ENCODE measurements at places on chromosomes 7 and 10.

GRCh38 chr7:32255036-32255435 lies 184.8 kb upstream of the PDE1C start:
- no peak for DNase-seq

GRCh38 chr10:33334805-33335550 lies 511 bp upstream of the NRP1 start:
- peak; percentile 30 for DNase-seq

- DNase-seq: no peak
Observed at GRCh38 chr10:76111986-76112825, 680.8 kb downstream of the LRMDA start.

GRCh38 chr7:157572622-157573021 lies 235.8 kb downstream of the DNAJB6 start:
- no peak for DNase-seq

GRCh38 chr7:45021604-45022296 lies 21.7 kb downstream of the CCM2 start:
- peak; percentile 33 for DNase-seq

DNA sequence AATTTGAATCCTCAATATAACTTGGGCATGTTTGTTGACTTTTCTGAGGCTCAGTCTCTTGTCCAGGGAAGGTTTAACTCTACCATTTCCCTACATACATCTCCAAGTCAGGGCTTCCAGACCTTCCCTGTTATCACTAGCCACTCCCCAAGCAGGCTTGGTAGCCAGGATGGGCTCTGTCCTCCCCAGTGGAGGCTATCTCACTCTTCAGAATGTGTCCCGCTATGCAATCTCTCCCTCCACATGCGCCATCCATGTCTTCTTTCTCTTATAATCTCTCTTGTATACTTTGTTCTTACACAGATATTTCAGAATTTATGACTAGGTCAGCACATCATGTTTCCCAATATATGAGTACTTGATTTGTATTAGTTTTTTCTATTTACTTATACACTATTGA lies 310.4 kb downstream of the HGF start:
- no peak for DNase-seq

GRCh38 chr10:17316488-17317170 lies 88.6 kb downstream of the VIM start:
- DNase-seq: no peak

DNA sequence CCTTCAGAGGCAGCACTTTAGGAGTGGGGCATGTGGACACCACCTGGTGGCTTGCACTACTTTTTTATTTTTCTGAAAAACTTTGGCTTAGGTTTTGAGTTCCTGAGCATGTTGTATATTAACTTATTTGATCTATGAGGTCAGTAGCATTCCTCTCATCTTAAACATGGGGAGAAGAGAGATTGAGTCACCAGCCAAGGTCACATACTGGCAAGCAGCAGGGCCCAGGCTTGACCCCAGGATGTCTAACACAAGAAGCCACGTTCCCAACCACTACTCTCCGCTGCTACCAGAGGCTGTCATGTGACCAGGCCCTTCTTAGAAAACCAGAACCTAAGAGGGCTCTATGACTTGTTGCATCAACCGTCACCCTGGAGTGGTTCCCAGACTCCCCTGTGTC lies 210.3 kb upstream of the GPR26 start:
- no peak for DNase-seq

- no peak for DNase-seq
Observed at GRCh38 chr10:77552252-77552651, 85.4 kb downstream of the KCNMA1 start.

DNA sequence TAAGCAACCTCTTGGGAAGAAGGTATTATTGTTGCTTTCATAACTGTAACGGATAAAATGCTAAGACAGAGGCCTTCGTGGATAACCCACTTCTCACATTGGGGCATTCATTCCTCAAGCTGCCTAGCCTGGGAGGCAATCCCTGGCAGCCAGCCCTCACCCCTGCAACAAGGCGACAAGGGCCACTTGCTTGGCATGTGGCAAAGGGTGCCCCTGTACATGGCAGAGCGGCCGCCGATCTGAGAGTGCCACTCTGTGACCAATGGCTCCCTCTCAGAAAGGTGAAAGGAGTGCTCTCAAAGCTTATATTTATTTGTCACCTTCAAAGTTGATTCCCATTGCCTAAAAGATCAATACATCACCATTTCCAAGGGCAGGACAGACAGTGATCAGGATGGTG lies 31.9 kb downstream of the EBF3 start:
- no peak for DNase-seq

GRCh38 chr7:122315507-122316466 lies 11.2 kb upstream of the FEZF1 start:
- no peak for DNase-seq

GRCh38 chr10:100318207-100318606 lies 11.8 kb downstream of the PKD2L1 start:
- no peak for DNase-seq

DNA sequence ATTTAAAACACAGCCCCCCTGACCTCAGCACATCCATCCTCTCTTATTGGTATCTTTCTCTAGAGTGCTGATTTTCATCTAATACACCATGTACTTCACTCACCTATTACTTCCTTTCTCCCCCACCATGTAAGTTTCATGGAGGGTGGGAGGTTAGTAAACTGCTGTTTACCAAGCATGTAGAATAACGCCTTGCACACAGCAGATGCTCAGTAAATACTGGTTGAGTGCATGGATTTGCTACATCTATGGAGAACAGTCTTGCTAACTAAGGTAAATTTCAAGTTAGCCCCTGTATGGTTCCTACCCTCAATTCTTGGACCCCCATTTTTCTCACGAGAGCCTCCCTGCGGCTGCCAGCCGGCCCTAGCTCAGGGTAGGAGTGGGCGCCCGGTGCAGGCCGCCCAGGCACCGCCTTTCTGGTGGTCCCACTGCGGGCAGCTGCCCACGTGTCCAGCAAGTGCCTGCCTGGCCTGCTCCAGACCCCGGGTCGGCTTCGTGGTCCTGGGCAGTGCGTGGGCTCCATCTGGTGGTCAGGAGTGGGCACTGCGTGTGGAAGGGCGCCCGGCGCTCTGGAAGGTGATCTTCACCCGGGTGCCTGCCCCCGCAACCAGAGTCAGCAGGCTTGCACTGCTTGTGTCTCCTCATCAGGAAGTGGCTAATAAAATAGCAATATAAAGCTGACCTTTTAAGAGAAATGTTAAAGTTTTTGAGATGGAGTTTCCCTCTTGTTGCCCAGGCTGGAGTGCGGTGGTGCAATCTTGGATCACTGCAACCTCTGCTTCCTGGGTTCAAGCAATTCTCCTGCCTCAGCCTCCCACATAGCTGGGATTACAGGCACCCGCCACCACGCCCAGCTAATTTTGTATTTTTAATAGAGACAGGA lies 63.4 kb upstream of the DNAJB6 start:
- peak; percentile 55 for DNase-seq

DNA sequence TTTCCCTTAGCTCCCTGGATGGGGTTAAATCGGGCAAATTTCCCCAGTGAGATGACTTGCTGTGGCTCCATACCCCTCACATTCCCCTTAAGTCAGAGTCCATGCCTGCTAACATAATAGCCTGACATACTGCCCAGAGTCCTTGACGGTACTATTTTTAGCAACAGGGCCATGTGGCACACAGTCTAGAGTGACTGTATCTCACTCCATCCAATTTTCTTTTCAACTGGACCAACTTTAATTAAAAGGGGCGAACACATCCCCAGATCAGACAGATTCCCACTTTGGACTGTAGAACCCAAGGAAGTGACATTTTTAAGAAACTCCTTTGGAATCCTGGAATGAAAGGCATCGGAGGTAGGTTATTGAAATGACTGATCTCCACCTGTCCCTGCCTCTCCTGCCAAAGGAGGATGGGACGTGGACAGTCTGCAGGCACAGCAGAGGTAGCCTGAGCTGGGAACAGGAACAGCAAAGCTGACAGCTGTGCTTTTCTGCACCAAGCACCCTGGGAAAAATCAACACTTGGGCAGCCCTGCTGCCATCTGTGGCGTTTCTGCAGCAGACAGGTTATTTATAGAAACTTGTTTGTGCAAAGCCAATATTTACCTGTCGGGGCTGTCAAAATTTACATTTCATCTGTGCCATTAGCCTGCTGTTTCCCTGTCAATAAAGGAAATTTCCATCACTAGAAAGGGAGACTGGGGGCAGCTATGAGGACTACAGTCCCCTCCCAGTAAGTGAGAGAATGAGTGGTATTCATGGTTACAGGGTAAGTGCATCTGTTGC lies 221.5 kb upstream of the AOAH start:
- DNase-seq: no peak

GRCh38 chr10:114504769-114505579 lies 100.7 kb upstream of the AFAP1L2 start:
- no peak for DNase-seq

GRCh38 chr10:33698033-33698432 lies 363.6 kb upstream of the NRP1 start:
- DNase-seq: no peak

GRCh38 chr10:79047584-79047874 lies 21.2 kb upstream of the ZMIZ1 start:
- DNase-seq: no peak

DNA sequence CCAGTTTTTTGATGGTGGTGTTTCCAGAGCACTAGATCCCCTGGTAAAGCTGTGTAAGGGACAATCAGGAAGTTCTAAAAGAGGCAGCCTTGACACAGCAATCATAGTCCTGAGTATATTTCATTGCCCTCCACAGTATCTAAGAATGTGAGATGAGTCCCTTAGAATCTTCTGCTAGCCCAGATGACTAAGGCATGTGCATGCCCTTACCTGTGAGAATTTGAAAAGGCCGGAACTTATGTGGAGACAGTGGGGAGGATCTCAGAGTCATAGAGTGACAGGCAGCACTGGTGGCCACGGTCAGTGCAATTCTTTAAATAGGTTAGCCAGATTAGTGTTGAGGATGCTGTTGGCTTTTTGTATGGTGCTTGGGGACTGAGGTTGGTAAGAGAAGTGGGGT lies 361.4 kb upstream of the VSTM2A start:
- no peak for DNase-seq

GRCh38 chr10:124173298-124173900 lies 80.0 kb upstream of the CHST15 start:
- DNase-seq: no peak

- peak; percentile 61 for DNase-seq
Observed at GRCh38 chr7:97104719-97105238, 12.7 kb upstream of the SDHAF3 start.

- no peak for DNase-seq
Observed at GRCh38 chr10:51224671-51225161, 150.4 kb downstream of the PRKG1 start.

GRCh38 chr7:149023662-149024061 lies 4.6 kb downstream of the PDIA4 start:
- DNase-seq: no peak

- no peak for DNase-seq
Observed at GRCh38 chr10:123069246-123069986, 60.6 kb downstream of the ACADSB start.

DNA sequence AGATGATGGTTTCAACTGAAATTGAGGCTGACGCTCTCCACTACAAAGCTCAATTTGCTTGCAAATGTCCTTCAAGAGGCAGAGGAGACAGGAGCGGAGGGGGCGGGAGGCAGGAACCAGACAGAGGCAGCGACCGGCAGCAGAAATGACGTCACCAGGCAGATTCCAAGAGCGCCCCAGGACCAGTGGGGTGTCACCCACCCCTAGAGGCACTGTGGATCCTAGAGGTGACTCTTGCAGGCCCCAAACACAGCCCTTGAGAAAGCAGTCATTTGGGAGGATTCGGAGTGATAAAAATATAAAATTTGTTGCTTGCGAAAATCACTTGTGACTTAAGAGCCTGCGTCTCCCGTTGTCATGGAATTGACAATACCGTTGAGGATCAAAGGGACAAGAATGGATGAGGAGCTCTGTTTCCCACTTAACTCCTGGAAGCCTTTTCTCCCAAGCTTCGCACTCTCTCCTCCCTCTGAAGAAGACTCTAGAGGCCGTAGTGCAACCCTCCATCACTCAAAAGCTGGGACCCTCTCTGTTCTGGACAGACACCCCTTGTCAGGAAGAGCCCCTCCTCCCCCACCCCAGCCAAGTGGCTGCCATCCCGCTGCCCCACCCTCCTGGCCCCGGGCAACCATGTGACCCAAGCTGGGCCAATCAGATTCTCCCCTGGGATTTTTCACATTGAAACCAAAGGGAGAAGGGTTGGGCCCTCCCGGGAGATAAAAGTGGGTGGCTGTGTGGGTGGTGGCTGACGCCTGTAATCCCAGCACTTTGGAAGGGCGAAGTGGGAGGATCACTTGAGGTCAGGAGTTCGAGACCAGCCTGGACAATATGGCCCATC lies 16.3 kb upstream of the SLC29A4 start:
- no peak for DNase-seq

DNA sequence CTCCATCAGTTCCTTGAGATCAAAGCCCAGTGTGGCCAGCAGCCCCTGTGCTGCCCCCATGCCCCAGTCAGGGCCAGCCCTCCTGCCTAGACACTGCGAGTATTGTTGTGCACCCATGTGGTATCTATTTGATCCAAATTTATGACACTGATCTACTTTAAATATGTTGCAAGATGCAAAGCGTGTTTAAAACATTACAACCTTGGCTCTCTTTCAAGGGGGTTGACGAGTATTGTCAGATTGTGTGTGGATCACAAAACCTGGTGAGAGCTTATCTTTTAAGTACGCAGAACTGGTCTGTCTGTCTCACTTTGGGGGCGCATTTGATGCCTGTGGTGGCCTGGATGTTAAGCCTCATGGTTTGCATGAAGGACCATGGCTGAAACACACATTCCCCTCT lies 108.9 kb downstream of the COL13A1 start:
- DNase-seq: no peak

- no peak for DNase-seq
Observed at GRCh38 chr10:75450075-75450445, 18.6 kb downstream of the LRMDA start.

- no peak for DNase-seq
Observed at GRCh38 chr10:101993651-101994200, 62.2 kb downstream of the ARMH3 start.

DNA sequence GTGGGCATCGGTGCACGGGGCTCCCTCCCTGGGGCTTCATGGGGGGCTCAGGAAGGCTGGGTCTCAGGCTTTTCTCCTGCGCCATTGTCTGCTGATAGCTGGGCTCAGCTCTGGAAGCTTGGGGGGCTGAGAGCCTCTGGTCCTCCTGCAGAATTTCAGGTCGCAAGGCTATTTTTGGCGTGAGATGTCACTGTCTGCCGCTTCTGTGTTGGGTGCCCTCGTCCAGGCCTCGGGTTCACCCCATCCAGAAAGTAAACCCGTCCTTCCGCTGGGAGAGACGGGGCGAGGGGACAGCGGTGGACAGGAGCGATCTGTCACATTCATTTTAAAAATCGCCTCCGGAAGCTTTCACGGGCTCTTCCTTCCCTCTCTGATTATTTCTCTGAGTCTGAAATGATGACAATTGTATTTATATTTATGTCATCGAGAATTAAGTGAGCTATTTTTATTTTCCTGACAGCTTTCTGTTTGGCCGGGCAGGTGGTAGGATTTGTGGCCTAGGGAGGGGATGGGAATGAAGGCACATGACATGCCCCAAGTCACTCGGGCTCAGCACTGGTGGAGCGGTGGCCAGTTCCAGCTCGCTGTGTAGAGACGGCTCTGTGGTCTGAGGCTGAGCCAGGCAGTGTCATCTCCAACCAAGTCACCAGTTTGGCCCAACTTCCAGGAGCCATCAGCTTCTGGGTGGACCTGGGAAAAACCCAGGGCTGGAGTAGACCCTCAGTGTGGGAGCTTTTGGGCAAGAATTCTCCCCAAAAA lies 40.7 kb upstream of the AP5Z1 start:
- no peak for DNase-seq
